ENCODE measurements at places on chromosomes 16 and 17.

- DNase-seq, result no peak
These were observed 431.4 kb downstream of the SHISA9 start for GRCh38 chr16:13332713-13333255.

- DNase-seq, result no peak
These were observed 7.5 kb upstream of the CALB2 start for GRCh38 chr16:71350821-71351557.

DNA sequence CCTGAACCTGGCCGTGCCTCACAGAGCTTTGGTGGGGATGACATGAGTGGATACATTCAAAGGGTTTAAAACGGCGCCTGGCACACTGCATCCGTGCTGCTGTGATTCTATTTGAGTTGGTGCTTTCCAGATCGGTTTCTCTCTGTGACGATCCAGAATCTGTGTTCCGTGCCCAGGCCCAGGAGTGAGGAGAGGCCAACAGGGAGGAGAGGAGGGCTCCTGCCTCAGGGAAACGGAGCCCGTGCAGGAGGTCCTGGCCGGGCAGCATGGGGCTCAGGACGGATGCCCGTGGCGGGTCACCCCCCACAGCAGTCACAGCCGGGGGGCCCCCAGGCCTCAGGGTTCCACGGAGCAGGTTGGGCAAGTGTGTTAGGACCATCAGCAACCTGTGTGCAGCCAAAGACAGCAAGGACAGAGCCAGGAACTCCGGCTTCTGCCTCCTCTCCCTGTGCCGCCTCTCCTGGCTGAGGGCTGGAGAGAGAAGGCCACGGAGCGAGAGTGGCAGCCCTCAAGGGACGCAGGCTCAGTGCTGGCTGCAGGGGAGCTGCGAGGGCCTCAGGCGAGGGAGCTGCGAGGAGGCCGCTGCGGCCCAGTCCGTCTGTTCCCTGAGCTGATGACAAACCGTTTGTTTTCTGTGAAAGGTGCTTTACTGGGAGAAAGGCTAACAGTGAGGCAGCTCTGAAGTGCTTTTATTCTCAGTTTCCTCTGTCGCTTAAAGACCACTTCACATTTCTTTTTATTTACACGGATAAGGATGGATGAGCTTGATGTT, 99.3 kb downstream of the METRNL start:
- no peak for DNase-seq

DNA sequence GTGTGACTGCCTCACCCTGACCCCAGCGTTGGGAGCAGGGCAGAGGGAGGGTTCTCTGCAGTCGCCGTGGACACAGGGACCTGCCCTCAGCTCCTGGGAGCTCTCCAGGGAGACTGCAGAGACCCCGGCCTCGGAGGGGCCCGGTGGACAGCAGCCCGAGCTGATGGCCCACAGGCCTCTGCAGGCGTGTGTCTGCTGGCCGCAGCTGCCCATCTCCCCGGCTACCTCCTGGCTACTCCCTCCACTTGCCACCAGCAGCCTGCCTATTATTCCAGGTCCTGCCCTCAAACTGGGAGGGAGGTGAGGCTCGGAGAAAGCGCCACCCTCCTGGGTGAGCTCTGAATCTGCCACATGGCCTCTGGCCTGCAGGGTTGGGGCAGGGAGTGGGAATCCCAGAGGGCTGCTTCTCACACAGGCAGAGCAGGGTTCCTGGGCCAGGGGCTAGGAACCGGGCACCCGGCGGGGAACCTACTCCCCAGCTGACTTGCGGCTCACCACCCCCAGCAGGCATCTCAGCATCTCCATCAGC, 7.2 kb downstream of the SLC16A5 start:
- no peak for DNase-seq

DNA sequence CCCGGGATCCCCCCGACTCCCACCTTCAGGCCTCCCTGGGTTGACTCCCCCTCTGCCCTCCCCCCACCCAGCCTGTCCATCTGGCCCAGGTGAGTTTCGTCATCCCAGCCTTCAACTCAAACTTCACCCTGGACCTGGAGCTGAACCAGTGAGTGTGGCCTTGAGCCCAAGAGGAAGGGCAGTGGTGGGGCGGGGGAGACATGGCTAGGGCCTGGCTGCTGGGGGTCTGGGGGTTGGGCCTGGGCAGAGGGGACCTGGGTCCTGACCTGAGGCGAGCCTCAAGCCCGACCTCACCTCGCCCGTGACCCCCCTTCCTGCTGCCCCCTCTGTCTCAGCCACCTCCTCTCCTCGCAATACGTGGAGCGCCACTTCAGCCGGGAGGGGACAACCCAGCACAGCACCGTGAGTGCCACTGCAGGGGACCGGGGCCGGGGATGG, 10.9 kb downstream of the ADAM11 start:
- DNase-seq, result no peak

GRCh38 chr17:2958706-2959222, 104.6 kb downstream of the OR1D5 start:
- no peak for DNase-seq

DNA sequence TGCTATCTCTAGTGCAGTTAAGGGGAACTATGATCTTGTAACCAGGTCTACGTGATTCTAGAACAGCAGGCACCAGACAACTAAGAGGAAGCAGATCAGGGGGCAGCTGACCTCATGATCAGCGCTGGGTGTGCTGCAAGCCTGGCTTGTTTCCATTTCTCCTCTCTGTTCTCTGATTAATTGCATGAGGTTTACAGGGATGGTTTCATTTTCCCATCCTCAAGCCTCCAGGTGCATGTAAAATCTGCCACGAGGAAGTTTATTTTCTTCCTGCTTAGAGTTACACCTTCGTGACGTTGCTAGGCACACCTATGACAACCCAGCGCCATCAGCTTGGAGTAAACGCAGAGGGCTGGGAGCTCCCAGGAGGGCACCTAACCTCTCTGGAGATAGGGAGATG, 4.3 kb upstream of the NUPR1 start:
- no peak for DNase-seq

- no peak for DNase-seq
These were observed 219.9 kb upstream of the NLRP1 start for GRCh38 chr17:5804251-5804650.

GRCh38 chr17:80224683-80225082, 4.5 kb downstream of the SLC26A11 start:
- no peak for DNase-seq

DNA sequence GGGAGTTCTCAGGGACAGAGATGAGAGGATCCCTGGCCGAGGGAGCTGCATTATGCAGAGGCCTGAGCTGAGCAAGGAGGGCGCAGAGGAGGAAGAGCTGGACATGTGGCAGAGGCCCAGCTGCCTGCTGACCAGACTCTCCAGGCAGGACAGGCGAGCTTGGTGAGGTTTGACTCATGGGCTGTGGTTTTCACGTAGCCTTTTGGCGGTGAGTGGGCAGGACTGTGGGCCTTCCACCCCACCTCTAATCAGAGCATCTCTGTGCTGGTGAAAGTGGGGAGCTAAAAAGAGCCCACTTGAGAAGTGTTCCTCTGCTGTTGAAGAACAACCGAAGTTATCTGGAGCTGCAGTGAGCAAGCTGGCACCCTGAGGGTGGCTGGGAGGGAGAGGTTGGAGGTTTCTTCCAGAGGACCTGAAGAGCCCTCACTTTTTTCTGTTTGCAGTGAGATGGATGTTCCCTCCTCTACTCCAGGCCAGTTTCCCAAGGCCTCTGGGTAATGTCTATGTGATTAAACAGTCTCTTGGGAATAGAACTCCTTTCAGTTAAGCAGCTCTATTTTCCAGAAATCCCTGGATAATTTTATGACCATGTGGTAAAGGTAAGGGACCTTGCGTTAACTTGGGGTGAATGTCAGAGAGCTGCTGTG, 11.9 kb downstream of the EPN2 start:
- no peak for DNase-seq

- DNase-seq, result no peak
These were observed 7.6 kb downstream of the ADCY7 start for GRCh38 chr16:50273888-50274325.

GRCh38 chr16:85798901-85799496, 345 bp downstream of the EMC8 start:
- DNase-seq, result no peak

DNA sequence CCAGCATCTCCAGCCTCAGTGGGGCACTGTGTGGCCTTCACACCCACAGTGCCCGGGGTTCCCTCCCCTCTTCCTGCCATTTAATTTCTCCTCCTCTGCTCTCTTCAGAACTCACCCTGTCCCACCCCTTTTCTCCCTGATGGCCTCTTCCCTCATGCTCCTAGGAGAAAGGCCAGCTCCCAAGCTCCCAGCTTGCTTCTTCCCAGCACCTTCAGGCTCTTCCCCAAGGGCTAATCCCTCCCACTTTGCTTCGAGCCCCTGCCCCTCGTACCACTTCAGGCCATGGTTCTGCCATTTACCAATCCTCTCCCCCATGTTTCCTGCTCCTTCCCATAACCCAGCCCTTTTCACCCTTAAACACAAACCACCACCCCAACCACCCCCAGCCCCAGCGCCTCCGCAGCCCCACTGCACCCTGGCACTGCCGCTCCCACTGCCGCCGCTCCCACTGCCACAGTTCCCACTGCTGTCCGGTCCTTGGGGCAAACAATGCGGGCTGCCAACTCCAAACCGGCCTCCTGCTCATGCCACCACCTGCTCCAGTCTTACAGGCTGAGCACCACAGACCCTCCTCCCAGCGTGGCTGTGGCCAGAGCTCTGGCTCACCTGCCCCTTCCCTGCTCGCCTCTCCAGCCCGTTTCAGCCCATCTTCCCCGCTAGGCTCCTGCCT, 28.6 kb downstream of the ADAM11 start:
- no peak for DNase-seq

GRCh38 chr17:76354317-76354729, 607 bp upstream of the PRPSAP1 start:
- DNase-seq, result no peak

DNA sequence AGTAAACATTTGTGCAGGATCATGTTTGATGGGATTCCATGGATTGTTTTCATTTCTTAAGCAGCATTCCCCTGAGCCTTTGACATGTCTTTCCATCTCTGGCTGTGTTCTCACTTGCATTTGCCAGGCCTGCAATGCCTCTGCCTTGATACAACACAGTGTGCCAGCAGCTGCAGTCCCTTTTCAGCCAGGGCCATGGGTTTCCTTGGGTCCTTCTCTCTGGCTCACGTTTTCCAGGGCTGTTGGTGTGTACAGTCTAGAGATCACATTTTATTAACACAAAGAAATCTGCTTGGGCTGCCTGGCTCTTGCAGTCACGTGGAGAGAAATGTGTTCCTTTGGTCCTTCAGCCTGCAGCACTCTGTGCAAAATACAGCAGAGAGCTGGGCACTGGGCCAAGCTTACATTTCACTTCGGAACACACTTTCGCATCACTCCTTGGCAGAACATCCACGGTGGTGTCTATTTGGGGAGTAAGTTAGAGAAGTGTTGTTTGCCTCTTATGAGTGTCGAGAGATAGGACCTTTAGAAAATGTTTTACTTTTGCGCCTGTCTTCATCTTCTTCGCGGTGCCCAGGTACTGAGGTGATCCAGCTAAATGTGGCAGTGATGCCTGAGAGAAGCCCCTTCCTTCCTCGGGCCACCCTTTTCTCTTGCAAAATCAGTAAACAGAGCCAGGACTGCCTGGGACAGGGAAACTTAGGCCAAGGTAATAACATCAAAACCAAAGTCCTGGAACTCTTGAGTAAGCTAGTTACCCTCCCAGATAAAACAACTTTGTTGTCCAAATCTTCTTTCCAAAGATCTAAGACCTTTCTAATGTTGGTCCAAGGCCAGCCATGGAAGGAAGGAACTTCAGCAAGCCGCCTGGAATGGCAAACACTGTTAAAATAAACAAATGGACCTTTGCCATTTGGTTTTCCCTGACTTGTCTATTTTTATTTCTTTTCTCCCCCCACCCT, 20.9 kb downstream of the HLF start:
- DNase-seq, result no peak

DNA sequence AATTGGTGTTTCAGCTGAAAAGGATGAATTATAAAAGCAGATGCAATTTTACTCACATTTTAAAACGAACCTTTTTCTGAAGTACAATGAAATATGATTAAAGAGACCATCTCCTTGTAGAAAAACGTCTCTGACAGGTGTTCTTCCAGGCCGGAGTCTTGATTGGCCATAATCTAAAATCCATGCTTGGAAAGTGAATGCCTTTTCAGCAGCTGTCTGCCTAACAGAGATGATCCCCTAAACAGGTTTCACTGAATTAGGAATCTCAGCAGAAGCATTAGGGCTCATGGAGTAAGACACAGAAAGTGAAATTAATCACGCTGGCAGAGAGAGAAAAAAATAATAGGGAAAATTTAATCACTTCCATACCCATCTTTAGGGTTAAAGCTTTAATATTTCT, 39.3 kb upstream of the IRX5 start:
- DNase-seq, result no peak

Measured in DMS 273 treated with DMSO at 0.1 percent for 48 hours (cell line).